ENCODE measurements at places on chromosomes 3 and 15. TPM values are rescaled to one million over a fixed set of nuclear protein-coding genes. Genes with fewer than 3 reads are reported as not detected.

- no peaks in the 10 kb centered on the region for H3K4me1 ChIP-seq
- no peak overlapping the region for H3K27ac ChIP-seq
- H3K27me3 ChIP-seq, result no peaks in the 10 kb centered on the region
Observed at GRCh38 chr15:55587321-55588069, 650 bp downstream of the PYGO1 start.

DNA sequence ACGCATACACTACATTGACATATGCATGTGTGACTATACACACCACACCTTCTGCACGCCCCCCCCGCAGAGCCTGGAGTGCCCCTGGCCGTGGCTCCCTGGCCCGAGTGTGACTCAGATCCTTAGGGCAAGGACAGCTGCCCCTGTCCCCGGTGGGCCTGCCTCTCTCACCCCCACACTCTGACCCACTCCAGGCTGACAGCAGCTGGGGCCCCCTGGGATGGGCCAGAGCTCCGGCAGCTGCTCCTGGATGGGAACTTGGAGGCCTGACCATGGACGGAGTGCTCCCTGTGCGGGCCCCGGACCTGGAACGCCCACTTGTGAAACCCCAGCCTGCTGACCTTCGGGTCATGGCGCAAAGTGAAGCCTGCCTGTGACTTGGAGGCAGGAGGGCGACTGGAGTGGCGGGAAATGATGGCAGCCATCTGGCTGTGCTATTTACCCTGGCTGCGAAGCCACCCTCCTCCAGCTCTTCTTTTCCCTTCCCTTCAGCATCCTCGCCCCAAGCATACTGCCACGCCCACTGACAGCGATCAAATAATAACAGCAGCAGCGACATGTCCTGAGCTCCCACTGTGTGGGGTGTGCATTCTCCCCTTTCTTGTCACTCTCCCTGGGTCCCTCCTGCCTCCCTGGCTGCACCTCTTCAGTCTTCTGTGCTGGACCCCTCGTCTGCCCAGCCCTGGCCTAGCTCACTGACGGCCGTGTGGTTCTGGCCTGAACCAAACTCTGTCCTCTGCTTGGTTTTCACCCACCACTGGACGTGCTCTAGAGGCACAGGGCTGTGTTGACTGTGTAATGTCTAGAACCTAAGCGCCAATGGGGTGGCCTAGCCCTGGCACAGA is 90.7 kb upstream of the MEF2A start:
- peak; percentile 96 for DNase-seq
- no peak overlapping the region for H3K4me3 ChIP-seq
- peaks cover 21% of the 10 kb centered on the region for H3K4me1 ChIP-seq

DNA sequence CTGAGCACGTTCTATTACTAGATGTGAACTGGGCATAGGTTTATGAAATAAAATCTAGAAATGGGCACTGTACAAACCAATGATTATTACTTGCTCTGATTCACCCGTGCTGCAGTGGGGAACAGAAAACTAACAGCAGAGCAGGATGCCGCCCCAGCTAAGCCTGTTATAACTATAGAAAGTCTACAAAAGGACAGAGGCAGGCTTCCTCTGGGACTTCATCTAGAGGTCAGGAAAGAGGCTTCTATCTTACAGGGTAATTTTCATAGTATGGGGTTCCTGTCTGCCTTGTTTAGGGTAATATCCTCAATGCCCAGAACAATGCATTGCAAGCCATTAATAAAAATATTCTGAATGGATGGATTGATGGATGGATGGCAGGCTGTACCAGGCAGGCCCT is 177.0 kb upstream of the TBL1XR1 start:
- DNase-seq, result no peak
- H3K4me3 ChIP-seq, result no peak overlapping the region
- H3K4me1 ChIP-seq, result no peaks in the 10 kb centered on the region
- H3K36me3 ChIP-seq, result no peaks in the 10 kb centered on the region
- no peak overlapping the region for H3K27ac ChIP-seq

The NR1I2 gene
- total RNA-seq, result 0.38 TPM

The RASGRP1 gene
- 12.5 TPM for total RNA-seq

The MORC1 gene
- 0.06 TPM for total RNA-seq

The ERC2 gene
- total RNA-seq, result 3.8 TPM

The P2RY13 gene
- 2.5 TPM for total RNA-seq

DNA sequence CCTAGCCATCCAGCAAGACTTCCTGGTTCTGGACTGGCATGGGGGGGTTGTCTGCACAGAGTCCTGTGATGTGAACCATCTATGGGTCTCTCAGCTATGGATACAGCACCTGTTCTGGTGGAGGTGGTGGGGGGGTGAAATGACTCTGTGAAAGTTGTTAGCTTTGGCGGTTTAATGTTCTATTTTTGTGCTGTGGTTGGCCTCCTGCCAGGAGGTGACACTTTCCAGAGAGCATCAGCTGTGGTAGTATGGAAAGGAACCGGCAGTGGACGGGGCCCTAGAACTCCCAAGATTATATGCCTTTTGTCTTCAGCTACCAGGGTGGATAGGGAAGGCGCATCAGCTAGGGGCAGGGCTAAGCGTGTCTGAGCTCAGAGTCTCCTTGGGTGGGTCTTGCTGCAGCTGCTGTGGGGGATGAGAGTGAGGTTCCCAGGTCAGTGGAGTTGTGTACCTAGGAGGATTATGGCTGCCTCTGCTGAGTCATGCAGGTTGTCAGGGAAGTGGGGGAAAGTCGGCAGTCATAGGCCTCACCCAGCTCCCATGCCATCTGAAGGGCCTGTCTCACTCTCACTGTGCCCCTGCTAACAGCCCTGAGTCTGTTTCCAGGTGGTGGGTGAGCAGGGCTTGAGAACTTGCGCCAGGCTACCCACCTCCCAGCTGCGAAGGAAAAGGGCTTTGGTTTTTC is 7.1 kb upstream of the LARS2 start:
- H3K27ac ChIP-seq, result no peak overlapping the region
- H3K4me3 ChIP-seq, result no peak overlapping the region
- H3K36me3 ChIP-seq, result no peaks in the 10 kb centered on the region
- no peaks in the 10 kb centered on the region for H3K27me3 ChIP-seq

DNA sequence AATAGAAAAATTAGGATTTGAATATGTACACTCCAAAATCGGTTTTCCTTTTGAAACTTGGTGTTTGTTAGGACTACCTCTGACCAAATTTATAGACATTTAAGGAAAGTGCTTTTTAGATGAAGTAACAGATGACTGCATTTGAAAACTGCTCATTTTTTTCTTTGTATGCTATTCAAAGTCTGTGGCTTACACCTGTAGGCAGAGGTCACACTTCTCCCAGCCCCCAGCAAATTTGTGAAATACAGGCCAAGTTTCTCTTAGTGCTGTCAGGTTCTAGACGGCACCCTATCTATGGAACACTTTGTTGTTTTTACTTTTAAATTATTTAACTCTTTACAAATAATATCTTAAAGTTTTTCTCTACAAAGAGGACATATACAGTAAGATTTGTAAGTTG is 100.8 kb upstream of the C15orf61 start:
- H3K27me3 ChIP-seq, result no peaks in the 10 kb centered on the region
- H3K4me3 ChIP-seq, result no peak overlapping the region
- H3K27ac ChIP-seq, result no peak overlapping the region
- H3K4me1 ChIP-seq, result no peaks in the 10 kb centered on the region
- peaks cover 5% of the 10 kb centered on the region for H3K36me3 ChIP-seq

DNA sequence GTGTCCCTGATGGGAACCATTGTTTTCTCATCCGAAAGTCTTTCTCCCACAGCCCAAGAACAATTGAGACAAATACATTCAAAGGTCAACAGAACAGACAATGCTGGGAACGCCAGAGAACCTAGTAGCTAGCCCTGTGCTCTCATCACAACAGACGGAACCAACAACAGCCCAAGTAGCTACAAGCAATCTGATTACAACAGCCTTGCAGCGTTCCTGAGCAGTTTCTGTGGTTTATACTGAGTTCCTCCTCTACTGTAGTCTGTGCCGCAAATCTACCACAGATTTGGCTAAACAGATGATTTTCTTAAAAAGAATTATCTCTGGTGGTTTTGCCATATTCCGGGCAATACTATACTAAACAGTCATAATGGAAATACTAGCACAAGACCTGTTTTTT is 435.6 kb downstream of the MECOM start:
- H3K36me3 ChIP-seq, result no peaks in the 10 kb centered on the region
- DNase-seq, result no peak
- no peak overlapping the region for H3K27ac ChIP-seq
- H3K4me1 ChIP-seq, result no peaks in the 10 kb centered on the region
- H3K4me3 ChIP-seq, result no peak overlapping the region

DNA sequence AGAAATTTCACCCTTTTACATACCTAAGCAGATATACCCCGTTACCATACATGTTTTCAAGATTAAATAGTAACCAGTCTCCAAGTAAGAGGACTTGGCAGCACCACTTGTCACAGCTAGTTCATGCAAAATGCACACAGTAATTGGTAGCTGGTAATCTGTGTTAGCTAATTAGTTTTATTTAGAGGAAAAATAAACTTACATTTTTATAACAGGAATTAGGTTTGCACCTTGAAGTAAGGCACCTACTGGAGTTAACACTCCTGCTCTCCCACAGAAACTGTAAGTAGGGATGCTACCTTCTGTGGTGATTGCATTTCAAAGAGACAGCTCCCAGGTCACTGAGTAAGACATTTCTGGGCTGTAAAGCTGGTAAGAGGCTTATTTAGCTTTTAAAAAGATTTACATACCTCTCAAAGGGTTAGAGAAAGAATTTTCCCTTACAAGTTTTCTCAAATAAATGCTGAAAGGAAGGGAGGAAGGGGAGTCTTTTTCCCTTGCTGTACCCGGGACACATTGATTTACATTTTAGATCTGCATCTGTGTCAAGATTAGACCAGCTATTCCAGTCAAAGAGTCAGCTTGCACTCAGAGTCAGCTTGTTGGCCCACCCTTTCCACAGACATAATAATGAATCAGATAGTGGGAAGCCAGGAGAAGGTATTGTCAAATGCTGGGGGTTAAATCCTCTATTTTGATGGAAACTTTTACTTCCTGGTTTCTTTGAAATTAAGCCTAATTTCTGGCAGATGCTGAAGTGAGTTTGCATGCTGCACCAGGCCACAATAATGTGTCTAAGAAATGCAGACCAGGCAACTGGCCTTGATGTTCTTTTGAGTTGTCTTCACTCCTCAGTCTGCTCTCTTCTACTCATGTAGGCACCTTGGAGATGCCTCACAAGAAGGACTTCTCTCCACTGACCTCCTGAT is 77.6 kb upstream of the CHD2 start:
- no peaks in the 10 kb centered on the region for H3K4me1 ChIP-seq
- H3K4me3 ChIP-seq, result no peak overlapping the region
- H3K36me3 ChIP-seq, result no peaks in the 10 kb centered on the region
- no peaks in the 10 kb centered on the region for H3K27me3 ChIP-seq
- peak; percentile 43 for DNase-seq

DNA sequence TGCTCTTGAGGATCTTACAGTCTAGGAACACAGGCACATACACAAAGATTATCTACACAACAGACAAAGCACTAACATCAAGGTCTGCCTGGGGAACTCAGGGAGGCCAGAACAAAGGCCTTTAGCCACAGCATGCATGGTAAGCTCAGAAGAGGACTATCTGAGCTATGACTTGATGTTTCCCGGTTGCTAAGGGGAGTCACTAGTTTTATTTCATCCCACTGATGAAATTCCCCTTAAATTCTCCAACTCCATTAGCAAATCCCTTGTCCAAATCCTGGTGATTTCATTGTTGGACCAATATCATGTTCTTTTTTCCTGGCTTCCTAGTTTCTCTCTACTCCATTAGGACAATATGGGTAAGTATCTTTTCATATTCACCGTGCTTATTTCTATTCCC is 23.3 kb downstream of the FBN1 start:
- H3K4me3 ChIP-seq, result no peak overlapping the region
- H3K36me3 ChIP-seq, result no peaks in the 10 kb centered on the region
- H3K27me3 ChIP-seq, result no peaks in the 10 kb centered on the region
- H3K4me1 ChIP-seq, result no peaks in the 10 kb centered on the region
- H3K27ac ChIP-seq, result no peak overlapping the region
- no peak for DNase-seq

- no peak overlapping the region for H3K27ac ChIP-seq
- no peak for DNase-seq
- H3K36me3 ChIP-seq, result peaks cover 40% of the 10 kb centered on the region
- no peaks in the 10 kb centered on the region for H3K27me3 ChIP-seq
- peaks cover 11% of the 10 kb centered on the region for H3K4me1 ChIP-seq
- no peak overlapping the region for H3K4me3 ChIP-seq
Observed at GRCh38 chr3:14448063-14448462, 45.7 kb downstream of the SLC6A6 start.

- no peaks in the 10 kb centered on the region for H3K36me3 ChIP-seq
- H3K4me3 ChIP-seq, result no peak overlapping the region
- H3K4me1 ChIP-seq, result no peaks in the 10 kb centered on the region
- H3K27me3 ChIP-seq, result no peaks in the 10 kb centered on the region
- DNase-seq, result no peak
Observed at GRCh38 chr3:42851228-42851834, 24.3 kb downstream of the CYP8B1 start.

DNA sequence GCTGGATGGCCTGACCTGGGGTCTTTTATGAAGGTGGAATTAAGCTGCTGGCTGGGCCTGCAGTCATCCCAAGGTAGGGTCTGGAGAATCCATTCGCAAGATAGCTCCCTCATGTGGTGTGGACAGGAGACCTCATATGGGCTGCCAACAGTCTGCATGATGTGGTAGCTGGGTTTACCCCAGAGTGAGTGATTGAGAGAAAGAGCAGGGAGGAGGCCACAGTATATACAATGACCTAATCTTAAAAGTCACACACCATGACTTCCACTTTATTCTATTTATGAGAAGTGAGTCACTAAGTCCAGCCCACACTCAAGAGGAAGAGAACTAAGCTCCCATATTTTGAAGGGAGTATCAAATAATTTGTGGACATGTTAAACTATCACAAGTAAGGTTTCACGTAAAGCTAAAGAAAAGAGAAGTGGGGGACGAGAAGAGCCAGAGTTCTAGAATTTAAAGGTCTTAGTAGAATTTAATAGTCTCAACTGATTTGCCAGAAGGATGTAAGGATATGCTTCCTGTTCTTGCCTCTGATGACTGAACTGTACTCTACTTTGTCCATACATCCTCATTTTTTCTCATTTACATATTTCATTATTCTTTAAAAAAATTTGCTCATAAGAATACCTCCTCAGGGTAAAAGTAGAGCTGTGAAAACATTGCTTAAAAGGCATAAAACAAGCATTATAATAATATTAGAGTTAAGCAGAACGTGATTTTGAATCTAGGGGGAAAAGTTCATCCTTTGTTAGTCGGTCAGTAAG is 184.4 kb downstream of the PEX5L start:
- no peaks in the 10 kb centered on the region for H3K27me3 ChIP-seq
- no peak for DNase-seq
- H3K4me3 ChIP-seq, result no peak overlapping the region
- no peaks in the 10 kb centered on the region for H3K4me1 ChIP-seq

- no peak overlapping the region for H3K27ac ChIP-seq
- H3K4me1 ChIP-seq, result no peaks in the 10 kb centered on the region
- H3K4me3 ChIP-seq, result no peak overlapping the region
- H3K27me3 ChIP-seq, result no peaks in the 10 kb centered on the region
Observed at GRCh38 chr3:181417748-181418147, 294.0 kb upstream of the SOX2 start.

DNA sequence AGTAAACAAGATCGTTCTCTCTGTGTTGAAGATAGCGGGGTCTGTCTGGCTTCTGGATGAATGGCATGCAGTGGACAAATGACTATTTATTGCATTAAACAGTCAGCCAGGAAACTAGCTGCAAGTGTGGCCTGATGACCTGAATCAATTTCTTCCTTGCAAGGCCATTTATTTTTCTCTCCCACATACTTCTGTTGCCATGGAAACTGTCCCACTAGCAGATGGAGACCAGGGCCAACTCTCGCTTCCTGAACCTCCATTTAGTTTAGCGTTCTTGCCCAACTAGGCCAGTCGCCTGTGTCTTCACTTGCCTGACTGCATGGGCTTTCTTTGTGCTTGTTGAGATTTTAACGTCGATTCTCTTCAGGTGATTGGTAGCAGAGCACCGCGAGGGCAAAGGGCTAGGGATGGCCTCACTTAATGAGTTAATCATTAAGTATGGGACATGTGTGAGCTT is 27.6 kb downstream of the LMCD1 start:
- no peaks in the 10 kb centered on the region for H3K36me3 ChIP-seq
- H3K27ac ChIP-seq, result peak overlapping the region; percentile 26
- no peak overlapping the region for H3K4me3 ChIP-seq
- DNase-seq, result peak; percentile 90
- no peaks in the 10 kb centered on the region for H3K27me3 ChIP-seq
- H3K4me1 ChIP-seq, result peaks cover 6% of the 10 kb centered on the region
